ENCODE measurements at places on chromosomes 4 and X. TPM values are rescaled to one million over a fixed set of nuclear protein-coding genes. Genes with fewer than 3 reads are reported as not detected.

GRCh38 chrX:69524781-69525363 is 20.7 kb downstream of the NALF2 start:
- no peaks in the 10 kb centered on the region for H3K36me3 ChIP-seq
- no peak overlapping the region for H3K27ac ChIP-seq
- H3K27me3 ChIP-seq = peaks cover 5% of the 10 kb centered on the region
- no peaks in the 10 kb centered on the region for H3K4me1 ChIP-seq
- H3K4me3 ChIP-seq = no peak overlapping the region

BMX gene
- 0.74 TPM for total RNA-seq

- no peaks in the 10 kb centered on the region for H3K27me3 ChIP-seq
- H3K36me3 ChIP-seq = no peaks in the 10 kb centered on the region
- H3K27ac ChIP-seq = no peak overlapping the region
Observed at GRCh38 chrX:119479845-119480244, 11.6 kb downstream of the SLC25A5 start.

- peaks cover 7% of the 10 kb centered on the region for H3K27me3 ChIP-seq
- peaks cover 10% of the 10 kb centered on the region for H3K4me1 ChIP-seq
- no peak overlapping the region for H3K27ac ChIP-seq
Observed at GRCh38 chr4:139171876-139172691, 4.9 kb downstream of the ELF2 start.

- H3K27ac ChIP-seq = no peak overlapping the region
- H3K36me3 ChIP-seq = peaks cover 3% of the 10 kb centered on the region
- H3K27me3 ChIP-seq = no peaks in the 10 kb centered on the region
- no peak overlapping the region for H3K4me3 ChIP-seq
- no peak for DNase-seq
Observed at GRCh38 chrX:41518127-41518840, 71.1 kb downstream of the NYX start.
